NCI-H1092 (cell line): ENCODE measurements at places on chromosomes 6 and 20.

DNA sequence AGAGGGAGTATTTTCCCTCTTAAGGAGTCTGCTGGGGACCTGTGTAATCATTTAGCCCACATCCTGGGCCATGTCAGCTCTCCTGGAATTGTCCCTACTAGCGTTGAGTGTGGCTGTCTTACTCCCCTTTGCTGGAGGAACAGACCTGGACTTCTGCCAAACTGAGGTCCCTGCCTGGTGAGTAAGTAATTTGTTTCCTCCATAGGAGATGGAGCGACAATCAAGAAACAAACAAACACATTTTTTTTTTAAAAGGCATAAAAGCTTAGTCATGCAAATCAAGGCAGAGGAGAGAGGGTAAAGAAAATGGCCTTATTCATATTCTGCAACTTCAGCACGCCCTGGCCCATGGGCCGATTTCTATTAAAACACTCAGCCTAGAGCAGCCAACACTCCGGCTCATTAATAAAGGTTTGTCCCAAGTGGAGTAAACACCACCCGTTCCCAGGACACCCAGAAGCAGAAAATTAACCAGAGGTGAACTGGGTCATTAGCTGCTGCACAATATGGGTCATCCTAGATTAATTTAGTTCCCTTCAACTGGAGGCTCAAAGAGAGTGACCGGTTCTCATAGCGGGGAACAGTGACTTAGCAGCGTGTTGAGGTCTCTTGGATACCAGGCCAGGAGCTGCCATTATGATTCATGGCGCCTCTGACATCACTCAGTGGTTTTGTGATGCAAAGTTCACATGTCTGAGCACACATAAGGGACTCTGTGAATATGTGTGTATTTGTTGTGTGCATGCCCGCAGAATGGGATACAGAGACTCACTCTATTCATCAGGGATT, 165.0 kb upstream of the SULF2 start:
- DNase-seq = peak; percentile 3

- DNase-seq = no peak
These were observed 24.8 kb downstream of the SNX9 start for GRCh38 chr6:157847846-157848245.

GRCh38 chr20:54524849-54525248, 49.5 kb downstream of the DOK5 start:
- no peak for DNase-seq

GRCh38 chr6:150006961-150007464, 18.3 kb downstream of the RAET1L start:
- DNase-seq = no peak

- DNase-seq = no peak
These were observed 4.6 kb downstream of the C6orf58 start for GRCh38 chr6:127581576-127581975.

DNA sequence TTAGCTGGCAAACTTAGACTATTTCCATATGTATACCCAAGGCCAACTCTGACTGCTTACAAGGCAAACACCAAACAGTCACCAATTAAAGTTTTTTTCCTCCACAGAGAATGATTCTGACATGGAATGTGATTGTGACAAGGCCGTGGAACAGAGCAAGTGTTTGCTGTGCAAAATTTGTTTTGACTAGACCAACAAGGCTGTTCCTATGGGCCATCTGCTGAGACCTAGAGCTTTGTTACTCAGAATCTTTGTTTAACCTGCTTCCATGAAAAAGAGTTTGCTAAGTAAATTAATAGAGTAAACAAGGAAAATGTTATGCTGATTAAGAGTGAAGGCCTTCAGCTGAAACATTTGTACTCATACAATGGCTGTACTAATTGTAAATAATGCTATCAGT, 51.6 kb upstream of the IMPG1 start:
- DNase-seq = no peak

DNA sequence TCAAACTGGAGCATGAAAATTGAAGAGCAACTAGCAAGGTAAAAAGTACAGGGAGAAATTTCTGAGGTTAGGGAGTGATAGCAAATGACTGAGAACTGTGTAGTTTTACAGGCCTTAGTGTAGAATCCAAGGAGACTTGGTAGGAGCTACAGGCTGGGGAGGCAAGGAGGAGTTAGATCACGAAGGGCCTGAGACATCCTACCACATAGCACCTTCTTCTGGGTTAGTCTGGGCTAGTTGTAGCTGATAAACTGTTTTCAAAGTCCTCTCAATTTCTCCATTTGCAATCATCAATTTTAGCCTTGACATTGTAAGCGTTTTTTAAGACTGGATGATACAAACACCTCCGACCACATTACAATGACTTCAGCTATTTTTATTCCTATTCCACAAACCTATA, 209.7 kb downstream of the TMEM200A start:
- no peak for DNase-seq

DNA sequence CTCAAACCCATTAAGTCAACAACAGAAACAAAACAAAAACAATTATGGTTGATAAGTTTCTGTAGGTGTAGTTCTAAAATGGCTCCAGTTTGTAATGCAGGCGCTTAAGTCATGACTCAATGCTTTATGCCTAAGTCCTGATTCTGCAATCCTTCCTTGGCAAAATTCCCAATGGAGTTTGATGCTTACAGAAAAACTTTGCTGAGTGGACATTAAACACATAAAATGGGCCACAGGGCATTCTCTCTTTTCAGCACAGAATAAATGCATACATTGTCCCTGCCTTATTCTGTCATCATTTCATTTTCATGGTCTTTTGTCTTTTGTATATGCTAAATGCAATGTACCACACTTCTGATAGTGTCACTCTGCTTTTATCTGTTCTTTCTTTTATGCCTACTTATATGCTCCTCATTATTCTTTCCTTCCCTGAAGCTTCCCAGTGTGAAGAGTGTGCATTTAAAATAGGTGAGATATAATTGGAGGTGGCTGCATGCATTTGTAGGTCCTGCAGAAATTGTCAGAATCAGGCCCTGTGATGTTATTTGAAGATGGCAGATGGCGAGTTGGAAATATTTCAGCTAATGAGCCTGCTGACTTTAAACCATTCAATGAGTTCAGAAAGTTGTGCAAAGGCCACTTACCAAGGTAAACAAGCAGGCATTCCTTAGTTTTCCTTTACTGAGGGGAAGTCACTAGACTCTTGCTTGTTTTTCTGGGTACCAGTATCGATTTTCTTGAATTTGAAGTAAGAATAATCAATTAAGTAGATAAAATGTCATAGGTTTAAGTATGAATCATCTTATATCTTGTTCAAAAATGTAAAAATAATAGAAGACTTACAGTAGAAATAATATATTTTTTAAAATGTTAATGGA, 313.1 kb downstream of the TRDN start:
- no peak for DNase-seq

DNA sequence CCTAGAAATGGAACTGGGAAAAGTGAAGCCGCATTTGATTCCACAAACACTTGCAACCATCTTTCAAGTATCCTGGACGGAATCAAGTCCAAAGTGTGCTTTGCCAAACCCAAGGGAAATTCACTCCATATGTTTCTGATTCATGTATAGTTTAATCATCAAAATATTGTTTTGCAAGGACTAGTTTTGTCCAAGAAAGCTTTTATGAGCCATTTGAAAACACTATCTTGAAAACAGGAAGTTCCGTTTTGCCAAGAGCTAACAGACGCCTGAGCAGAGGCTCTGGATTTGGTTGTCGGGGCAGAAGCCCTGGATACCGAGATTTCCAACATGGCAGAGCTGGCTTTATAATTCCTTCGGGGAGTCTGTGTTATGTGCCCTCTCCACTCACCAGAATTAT, 251.1 kb downstream of the PHACTR1 start:
- DNase-seq = no peak

DNA sequence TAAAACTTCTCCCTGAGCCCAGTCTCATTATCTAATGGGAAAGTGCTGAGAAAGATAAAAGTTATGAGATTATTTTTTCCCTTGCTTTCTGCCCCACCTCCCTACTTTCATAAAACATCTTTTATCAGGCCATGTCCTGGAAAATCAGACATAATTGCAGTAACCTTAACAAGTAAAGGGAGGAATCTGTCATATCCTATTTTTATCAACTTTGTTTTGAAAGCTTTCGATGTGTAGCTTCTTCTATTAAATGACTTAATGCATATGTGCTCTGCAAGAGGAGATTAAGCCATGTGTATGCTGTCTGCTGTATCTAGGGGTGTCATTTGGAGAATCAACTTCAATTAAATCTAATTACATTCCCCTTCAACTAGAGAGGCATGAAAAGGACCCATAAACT, 408.9 kb downstream of the CBLN4 start:
- no peak for DNase-seq
